Tibial nerve (tissue), 4 donors: ENCODE measurements at places on chromosomes 12 and 14. TPM values are rescaled to one million over a fixed set of nuclear protein-coding genes. Genes with fewer than 3 reads are reported as not detected.
A peak's percentile ranks its signal among the peaks of the same experiment; 100 is the strongest.

Gene VWF
- 182 TPM for total RNA-seq

- no peak for DNase-seq
Measured at GRCh38 chr12:120093336-120093591, 23.3 kb downstream of the RAB35 start.

Gene FBLN5
- 167 TPM for total RNA-seq

- peak; percentile 19 for DNase-seq
Measured at GRCh38 chr14:76152333-76152681, 585 bp downstream of the GPATCH2L start.

Gene KERA
- not detected for total RNA-seq

GRCh38 chr12:109689426-109689825 lies 24.2 kb upstream of the FAM222A start:
- DNase-seq = no peak

Gene TMEM229B
- 6.1 TPM for total RNA-seq

- no peak for DNase-seq
Measured at GRCh38 chr12:95571369-95571768, 20.1 kb upstream of the USP44 start.

Gene MARS1
- total RNA-seq = 73.5 TPM

DNA sequence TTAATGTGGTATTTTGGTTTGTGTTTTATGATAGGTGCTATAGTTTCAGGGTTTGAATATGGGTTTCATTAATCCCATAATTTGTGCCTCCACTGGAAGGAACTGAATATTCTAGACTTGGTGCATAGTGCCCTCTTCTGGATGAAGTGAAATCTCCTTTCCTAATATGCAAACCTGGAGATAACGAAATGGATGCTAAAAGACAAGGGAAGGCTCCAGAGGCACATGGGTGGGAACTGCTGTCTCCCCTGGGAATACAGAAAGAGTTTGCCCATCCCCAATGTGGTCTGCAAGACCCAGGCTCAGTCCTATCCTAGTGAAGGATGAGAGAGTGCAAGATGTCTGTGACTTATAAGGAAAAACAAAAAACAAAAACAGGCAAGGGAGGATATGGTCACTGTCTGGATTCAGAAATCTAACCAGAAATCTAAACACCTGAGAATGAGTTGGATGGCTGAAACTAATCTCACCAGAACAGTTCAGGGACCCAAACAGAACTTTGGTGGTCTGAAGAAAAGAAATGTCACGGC lies 142.3 kb upstream of the TMPO start:
- no peak for DNase-seq

Gene RAD9B
- total RNA-seq = 0.78 TPM

GRCh38 chr12:12902036-12902435 lies 10.7 kb downstream of the GPRC5A start:
- DNase-seq = no peak

- no peak for DNase-seq
Measured at GRCh38 chr14:98955036-98955740, 316.8 kb downstream of the BCL11B start.

Gene PAN2
- 69.8 TPM for total RNA-seq

- no peak for DNase-seq
Measured at GRCh38 chr14:56046996-56047395, 71.2 kb upstream of the PELI2 start.

GRCh38 chr14:65769151-65769550 lies 356.6 kb downstream of the FUT8 start:
- no peak for DNase-seq
